Fibroblast of upper back skin (primary cell): ENCODE measurements at places on chromosomes 1 and 21.

GRCh38 chr1:21182181-21182731 is 5.6 kb upstream of the EIF4G3 start:
- DNase-seq, result no peak

DNA sequence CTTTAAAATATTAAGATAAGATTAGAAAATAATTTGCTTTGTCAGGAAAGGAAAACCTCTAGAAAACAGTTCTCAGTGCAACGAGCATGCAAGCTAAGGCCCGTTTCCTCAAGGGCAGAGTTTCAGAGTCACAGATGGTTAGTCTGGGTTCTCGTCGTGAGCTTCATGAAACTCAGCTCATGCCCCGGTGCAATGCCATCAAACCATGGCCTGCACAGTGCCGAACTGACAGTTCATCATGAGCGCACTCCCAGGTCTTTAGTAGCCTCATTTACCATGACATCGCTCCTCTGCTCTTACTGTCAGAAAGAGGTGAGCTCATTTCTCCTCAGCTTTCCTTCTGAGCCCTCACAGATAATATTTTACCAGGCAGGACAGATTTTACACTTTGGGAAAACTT is 319.2 kb downstream of the NTNG1 start:
- DNase-seq, result no peak

DNA sequence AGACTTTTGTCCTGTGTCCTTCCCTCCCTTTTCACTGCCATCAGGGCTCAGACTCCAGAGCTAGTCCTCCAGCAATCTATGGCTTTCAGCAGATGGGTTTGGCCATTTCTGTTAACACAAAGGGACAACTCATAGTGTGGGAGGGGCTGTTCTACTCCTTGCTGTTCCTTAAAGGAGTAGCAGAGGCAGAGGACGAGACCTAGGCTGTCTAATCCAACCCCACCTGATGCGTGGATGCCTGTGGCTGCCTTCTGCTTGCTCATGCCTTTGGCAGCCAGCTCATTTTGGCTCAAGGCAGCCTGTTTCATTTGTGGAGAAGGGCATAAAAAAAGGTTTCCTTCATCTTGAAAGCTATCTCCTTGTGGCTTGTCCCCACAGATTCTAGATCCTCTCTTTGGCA is 27.0 kb downstream of the MFSD2A start:
- peak; percentile 92 for DNase-seq

DNA sequence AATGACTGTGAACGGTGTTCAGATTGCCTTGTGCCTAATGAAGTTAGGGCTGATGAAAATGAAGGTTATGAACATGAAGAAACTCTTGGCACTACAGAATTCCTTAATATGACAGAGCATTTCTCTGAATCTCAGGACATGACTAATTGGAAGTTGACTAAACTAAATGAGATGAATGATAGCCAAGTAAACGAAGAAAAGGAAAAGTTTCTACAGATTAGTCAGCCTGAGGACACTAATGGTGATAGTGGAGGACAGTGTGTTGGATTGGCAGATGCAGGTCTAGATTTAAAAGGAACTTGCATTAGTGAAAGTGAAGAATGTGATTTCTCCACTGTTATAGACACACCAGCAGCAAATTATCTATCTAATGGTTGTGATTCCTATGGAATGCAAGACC is 96.6 kb downstream of the ZFYVE9 start:
- DNase-seq, result peak; percentile 59

DNA sequence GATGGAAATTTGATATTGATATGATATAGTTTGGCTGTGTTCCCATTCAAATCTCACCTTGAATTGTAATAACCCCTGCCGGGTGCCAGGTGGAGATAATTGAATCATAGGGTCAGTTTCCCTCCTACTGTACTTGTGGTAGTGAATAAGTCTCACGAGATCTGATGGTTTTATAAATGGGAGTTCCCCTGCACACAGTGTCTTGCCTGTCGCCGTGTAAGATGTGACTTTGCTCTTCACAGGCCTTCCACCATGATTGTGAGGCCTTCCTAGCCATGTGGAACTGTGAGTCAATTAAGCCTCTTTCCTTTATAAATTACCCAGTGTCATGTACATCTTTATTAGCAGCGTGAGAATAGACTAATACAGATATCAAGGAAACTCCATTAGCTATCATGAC is 74.6 kb downstream of the MAP3K7CL start:
- no peak for DNase-seq

GRCh38 chr1:154408174-154408777 is 3.1 kb downstream of the IL6R start:
- DNase-seq, result no peak

DNA sequence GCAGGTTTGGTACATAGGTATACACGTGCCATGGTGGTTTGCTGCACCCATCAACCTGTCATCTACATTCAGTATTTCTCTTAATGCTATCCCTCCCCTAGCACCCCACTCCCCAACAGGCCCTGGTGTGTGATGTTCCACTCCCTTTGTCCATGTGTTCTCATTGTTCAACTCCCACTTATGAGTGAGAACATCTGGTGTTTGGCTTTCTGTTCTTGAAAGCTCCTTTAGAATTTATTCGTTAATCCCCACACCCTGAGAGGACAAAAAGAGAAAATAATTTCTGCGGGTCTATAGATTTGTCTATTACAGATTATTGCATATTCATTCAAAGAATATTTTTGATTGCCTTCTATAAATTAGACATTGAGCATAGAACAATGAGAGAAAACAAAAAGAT is 455.5 kb downstream of the PLPP3 start:
- peak; percentile 48 for DNase-seq

DNA sequence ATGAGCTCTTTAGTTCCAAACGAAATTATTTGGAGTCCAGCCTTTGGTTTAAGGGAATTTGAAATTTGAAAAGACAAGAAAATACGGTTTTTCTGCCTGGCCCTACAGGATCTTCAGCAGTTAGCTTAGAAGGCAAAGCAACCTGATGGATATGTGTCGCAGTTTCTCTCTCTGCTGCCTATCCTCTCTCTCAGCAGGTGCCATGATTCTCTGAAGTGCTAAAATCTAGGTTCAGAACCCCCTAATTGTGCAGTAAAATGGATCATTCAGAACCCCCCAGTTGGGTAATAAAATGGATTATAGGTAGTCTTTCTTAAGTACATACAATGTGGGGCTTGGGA is 446 bp upstream of the DEPDC1 start:
- DNase-seq, result no peak

GRCh38 chr1:27331426-27331825 is 9.5 kb downstream of the TMEM222 start:
- DNase-seq, result no peak

GRCh38 chr1:110719908-110720307 is 45.2 kb upstream of the KCNA3 start:
- DNase-seq, result no peak

- peak; percentile 98 for DNase-seq
Observed at GRCh38 chr1:29202584-29203340, 21.1 kb upstream of the SRSF4 start.

DNA sequence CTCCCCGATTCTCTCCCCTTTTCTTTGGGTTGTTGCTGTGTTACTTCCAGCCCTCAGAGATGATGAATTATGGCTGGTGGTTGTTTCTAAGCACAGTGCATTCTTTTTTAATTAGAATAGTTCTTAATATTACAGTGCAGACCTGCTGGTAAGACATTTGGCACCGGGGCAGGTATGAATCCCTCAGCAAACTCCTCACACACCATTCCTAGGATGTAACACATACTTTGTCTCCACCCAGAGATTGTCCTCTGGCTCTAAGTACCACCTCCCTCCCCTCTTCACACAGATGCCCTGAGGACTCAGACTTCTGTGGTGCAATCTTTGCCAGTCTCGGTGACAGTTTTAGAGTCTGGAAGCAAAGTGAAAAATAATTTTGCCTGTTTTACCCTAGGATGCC is 143.1 kb downstream of the HLX start:
- DNase-seq, result peak; percentile 29

- DNase-seq, result no peak
Observed at GRCh38 chr1:14666373-14666772, 67.9 kb downstream of the KAZN start.

DNA sequence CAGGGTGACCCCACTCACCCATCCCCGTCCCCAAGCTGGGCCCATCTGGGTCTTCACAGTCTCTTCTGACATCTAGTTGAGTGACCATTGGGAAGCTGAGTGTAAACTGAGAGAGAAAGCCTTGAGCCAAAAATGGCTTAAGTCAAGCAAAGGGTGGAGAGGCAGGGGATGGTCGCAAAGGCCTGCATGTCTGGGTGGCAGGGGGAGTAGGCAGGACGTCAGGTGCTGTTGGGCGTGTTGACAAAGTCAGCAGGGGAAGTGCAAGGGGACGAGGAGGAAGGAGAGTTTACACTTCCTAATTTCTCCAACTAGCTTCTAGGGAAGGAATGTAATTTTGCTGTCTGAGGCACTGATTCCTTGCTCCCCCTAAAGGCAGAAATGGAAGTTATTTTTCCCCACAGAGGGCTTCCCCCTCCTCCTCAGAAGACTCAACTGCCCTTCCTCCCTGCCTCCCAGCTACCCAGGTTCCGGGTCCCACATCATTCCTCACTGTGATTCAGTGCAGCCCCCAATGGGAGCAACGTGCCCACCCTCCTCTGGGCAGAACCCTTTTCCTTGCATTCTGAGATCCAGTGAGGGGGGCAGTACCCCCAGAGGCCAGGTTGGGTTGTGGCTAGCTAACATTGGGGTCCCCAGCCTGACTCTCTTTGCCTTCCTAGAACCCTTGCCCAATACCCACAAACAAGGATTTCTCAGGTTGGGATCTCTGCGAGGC is 1.2 kb upstream of the ADORA1 start:
- DNase-seq, result peak; percentile 50

GRCh38 chr1:17183388-17184160 is 21.4 kb upstream of the PADI1 start:
- DNase-seq, result no peak

DNA sequence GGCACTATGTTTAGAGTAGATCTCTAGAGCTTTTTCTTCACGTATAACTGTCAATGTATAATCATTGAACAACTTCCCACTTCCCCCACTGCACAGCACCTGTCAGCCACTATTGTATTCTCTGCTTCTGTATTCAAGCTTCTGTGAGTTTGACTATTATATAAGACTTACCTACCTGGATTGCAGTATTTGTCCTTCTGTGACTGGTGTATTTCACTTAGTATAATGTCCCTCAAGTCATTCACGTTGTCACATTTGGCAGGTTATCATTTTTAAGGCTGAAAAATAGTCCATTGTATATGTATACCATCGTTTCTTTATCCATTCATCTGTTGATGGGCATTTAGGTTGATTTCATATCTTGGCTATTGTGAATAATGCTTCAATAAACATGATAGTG is 969.5 kb upstream of the B3GALT2 start:
- DNase-seq, result no peak

DNA sequence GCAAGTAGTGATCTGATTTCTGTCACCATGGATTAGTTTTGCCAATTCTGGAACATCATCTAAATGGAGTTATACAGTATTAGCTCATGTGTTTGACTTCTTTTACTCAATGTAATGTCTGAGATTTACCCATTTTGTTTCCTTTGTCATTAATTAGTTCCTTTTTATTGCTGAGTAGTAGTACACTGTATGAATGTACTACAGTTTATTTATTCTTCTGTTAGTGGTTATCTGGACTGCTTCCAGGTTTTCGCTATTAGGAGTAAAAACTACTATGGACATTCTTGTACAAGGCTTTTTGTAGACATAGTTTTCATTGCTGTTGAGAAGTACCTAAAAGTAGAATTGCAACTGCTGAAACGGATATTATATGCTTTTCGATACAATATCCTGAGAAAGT is 14.1 kb downstream of the SUCO start:
- no peak for DNase-seq

GRCh38 chr1:33338440-33339211 is 17.7 kb upstream of the A3GALT2 start:
- peak; percentile 78 for DNase-seq

- DNase-seq, result no peak
Observed at GRCh38 chr1:91070298-91070697, 48.5 kb upstream of the ZNF644 start.

GRCh38 chr1:163661391-163661790 is 339.6 kb downstream of the NUF2 start:
- no peak for DNase-seq

DNA sequence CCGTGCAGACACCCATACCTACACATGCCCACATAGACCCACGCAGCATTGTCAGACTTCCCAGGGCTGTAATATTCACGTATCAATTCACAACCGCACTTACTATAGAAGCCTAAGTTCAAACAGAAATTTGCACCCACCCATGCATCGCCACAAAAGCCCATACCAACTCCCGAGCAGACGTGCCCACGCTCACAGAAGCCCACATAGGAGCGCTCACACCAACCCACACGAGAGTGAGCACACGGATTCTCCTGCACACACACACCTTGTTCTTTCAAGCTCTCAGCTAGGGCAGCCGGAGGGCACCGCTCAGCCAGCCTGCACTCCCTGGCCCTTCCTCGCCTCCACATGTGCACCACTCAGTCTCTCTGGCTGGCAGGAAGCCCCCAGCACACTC is 4.6 kb downstream of the MFAP2 start:
- no peak for DNase-seq

- DNase-seq, result no peak
Observed at GRCh38 chr1:228036701-228037231, 30.0 kb downstream of the WNT3A start.

DNA sequence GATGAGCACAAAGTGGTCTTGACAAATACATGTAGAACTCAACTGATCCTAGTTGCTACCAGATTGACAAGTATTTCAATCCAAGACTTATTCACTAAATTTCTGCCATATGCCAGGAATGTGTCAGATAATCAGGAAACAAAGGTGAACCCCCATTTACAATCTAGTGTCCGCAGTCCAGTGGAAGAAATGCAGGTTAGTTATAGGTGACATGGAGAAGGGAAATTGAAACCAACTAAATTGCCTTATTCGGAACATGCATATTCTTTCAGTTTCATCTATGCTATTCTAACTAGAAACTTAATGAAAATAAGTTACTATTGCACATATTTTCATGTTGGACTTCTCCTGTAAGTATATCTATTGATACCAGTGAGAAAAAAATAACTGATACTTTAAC is 209.4 kb downstream of the COL24A1 start:
- DNase-seq, result no peak

DNA sequence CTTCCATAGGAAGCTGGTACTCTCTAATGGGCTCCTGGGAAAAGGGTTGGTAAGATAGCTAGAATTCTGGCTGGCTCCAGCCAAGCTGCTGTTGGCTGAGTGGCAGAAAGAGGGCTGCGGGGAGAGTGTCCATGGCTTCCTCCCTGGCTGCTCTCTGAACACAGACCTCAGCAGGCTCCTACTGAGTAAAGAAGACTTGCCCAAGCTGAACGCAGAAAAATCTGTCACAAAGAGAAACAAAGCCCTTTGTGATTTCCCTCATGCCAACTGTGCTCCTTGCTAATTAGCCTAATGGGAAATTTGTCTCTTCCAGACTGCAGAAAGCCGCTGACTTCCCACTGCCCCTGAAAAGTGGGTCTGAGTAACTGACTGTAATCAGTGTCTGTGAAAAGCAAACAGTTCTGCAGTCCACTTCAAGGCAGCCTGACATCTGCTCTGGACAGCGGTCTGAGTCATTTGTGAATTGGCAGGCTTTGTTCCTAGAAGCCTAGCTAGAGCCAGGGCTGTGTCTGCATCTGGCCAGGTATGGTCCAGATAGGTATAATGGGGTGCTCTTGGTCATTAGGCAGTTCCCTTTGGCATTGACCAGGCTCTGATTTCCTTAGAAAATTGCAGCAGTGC is 282.8 kb downstream of the ZNF648 start:
- no peak for DNase-seq

GRCh38 chr1:147099192-147099591 is 73.1 kb downstream of the PRKAB2 start:
- no peak for DNase-seq

- DNase-seq, result peak; percentile 66
Observed at GRCh38 chr1:156899956-156900718, 6.6 kb downstream of the PEAR1 start.
